Activated naive CD4-positive, alpha-beta T cell treated with anti-CD3 and anti-CD28 coated beads, Interleukin-2, amount 50 U/mL, for 72 hours (primary cell): ENCODE measurements at places on chromosomes 11 and 22.

DNA sequence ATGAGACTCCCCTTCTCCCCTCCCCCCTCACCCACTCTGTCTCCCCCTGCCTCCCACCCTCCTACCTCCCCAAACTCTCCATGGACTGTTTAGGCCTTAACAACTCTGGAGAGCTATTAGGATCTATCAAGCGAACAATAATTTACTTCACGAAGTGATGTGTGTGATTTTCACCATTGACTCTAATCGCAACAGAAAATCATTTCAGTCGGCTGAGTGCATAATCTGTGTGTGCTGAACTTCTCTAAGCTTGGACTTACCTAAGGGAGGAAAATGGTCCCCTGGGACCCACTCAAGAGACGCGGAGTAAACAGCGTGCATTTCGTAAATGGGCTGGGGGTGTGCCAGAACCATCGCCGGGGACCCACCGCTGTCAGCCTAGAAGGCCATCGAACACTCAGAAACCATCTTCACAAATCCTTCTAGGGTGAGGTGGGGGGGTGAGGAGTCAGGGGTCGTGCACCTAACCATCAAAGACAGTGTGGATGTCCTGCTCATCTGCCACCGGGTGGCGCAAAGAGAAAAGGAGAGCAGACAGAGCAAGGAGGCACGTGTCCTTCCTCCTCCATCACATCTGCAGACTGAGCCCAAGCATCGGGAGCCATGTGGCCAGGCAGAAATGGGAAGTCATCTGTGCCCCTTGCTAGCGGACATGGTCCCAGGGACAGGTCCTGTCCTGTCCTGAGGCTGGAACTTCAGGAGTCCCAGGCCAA is 62.1 kb upstream of the NUP50 start:
- DNase-seq, result peak; percentile 22

DNA sequence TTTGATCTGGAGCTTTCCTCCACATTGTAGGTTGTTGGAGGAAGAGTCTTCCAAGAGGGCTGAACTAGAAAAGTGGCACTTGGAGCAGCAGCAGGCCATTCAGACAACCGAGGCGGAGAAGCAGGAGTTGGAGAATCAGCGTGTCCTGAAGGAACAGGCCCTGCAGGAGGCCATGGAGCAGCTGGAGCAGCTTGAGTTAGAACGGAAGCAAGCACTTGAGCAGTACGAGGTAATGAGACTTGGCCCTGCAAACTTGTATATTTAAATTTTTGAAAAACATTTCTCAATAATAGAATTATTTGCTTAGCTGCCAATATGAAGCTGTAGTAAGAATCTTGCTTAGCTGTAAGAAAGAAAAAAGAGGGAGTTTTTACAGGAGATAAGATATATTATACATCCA is 84.0 kb downstream of the SWAP70 start:
- DNase-seq, result no peak

GRCh38 chr22:38981005-38981991 is 849 bp upstream of the APOBEC3B start:
- DNase-seq, result no peak

- no peak for DNase-seq
Measured at GRCh38 chr11:8218840-8219239, 44.8 kb downstream of the LMO1 start.

DNA sequence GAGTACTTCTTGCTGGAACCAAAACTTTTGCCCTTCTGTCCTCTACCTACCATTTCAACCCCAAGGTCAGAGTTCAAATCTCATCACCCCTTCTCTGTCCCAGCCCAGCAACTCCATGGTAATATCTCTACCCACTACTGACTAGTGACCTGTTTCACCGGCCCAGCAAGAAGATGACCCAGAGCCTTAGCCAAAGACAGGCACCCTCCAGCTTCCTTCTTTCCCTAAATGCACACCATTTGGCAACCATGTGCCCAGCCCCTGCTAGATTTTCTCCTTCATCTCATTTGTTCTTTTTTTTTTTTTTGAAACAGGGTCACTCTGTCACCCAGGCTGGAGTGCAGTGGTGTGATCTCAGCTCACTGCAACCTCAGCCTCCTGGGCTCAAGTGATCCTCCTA is 14.9 kb downstream of the ARAP1 start:
- no peak for DNase-seq

DNA sequence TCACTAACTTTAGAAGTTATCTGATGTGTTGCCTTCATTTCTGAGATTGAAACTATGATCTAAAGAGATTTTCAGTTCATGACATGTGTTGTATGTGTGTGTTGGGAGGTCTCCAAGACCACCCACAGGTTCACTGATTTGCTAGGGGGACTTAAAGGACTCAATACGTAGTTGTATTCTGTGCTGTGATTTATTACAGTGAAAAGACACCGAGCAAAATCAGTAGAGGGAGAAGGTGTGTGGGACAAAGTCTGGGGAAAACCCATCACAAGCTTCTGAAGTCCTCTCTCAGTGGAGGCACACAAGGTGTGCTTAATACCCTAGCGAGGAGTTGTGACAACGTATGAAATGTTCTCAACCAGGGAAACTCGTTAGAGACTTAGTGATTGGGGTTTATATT is 35.6 kb downstream of the RNF169 start:
- no peak for DNase-seq

DNA sequence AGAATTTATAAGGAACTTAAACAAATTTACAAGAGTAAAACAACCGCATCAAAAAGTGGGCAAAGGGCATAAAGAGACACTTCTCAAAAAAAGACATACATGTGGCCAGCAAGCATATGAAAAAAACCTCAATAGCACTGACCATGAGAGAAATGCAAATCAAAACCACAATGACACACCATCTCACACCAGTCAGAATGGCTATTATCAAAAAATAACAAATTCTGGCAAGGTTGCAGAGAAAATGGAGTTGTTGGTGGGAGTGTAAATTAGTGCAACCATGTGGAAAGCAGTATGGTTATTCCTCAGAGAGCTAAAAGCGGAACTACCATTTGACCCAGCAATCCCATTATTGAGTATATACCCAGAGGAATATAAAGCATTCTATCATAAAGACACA is 866.8 kb upstream of the TENM4 start:
- no peak for DNase-seq

DNA sequence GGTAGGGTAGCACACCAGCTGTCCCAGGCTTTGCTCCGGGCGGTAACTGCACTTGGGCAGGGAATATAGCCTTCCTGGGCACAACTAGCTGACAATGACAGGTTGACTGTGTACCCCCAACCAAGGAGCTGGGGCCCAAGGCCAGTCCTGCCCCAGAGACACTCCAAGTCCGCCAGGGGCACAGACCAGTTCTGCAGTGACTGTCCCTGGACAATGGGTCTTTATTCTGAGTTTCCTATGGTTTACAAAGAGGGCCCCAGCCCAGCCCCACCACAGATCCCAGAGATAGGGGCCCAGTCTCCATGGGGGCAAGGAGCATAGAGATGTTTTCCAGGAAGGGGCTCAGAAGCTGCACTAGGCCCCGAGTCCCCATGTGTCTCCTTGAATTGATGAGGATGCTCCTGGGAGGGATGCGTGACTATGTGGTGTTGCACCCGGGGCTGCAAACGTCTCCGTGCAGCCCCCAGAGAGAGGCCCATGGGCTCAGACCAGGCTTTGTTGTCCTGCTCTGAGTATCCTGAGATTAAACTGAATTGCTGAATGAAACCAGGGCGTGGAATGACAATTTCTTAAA is 48.4 kb downstream of the CD6 start:
- peak; percentile 56 for DNase-seq

DNA sequence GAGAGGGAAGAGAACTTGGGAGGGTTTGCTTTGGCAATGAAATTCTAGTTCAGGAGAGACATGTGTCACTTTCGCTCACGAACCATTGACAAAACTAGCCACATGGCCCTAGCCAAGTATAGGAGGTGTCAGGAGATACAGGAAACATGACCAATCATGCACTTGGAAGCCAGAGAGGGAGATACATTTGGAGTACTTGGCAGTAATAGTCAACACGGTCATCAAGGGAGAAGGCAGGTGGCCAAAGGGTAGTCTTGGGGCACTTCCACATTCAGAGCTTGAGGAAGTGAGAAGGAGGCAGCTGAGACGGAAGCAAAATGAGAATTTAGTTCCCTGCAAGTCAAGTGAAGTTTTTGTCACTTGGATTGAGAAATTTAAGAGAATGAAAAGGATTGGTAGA is 26.4 kb upstream of the KIRREL3 start:
- no peak for DNase-seq

DNA sequence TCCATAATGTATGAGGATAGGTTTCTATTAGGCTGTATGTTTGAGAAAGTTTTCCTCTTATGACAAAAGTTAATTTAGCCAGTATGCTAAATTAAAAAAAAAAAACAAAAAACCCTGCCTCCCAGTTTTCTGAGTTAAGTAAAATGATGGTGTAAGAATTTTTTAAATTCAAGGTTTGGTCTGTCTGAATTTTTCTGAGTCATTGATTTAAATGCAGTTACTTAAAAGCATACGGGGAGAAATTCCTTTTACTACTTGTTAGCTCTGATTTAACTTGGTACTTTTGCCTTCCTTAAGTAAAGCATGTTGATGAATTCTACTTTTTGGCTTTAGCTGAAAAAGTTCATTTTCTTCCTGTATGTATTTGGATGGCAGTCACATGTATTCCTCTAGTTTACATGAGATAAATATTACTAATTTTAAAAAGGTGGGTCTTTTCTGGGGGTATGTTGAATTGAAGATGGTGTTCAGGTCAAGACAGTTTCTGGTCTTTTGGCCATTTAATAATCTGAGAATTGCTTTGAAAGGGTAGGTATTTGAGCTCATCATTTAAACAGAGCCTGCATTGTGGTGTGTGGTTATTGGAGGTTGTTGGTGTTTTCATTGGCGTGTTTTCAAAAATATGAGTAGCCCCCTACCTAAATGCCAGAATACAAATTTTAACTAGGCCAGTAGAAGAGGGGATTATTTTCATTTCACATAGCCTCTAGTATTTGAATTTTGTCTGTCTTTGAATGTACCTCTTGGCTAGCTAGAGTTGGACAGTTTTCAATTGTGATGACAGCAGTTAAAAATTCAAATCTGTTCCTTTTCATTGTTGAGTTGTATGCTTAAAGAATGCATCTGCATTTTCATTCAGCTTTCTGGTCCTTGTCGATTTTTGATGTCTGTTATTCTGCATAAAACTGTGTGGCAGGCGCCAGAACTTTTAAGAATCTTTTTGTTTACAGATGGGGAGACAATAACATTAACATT is 64.7 kb downstream of the MTMR3 start:
- DNase-seq, result no peak

DNA sequence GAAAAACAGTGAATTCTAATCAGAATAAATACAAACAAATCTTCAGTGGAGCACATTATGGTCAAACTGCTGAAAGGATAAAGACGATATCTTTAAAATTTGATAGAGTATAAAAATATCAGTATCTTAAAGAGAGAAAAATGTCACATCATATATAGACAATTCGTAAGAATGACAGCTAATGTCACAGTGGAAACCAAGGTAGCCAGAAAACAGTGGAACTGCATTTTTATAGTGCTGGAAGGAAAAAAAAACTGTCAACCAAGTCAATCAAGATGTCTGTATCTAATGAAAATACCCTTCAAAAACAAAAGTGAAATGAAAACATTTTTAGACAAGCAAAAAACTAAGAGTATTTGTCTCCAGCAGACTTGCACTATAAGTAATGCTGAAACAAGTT is 73.4 kb upstream of the HMGXB4 start:
- no peak for DNase-seq

- DNase-seq, result no peak
Measured at GRCh38 chr22:46473021-46473779, 64.2 kb downstream of the CELSR1 start.

- no peak for DNase-seq
Measured at GRCh38 chr11:64173616-64174355, 7.9 kb upstream of the MACROD1 start.

- no peak for DNase-seq
Measured at GRCh38 chr22:50025993-50026392, 13.4 kb upstream of the IL17REL start.

DNA sequence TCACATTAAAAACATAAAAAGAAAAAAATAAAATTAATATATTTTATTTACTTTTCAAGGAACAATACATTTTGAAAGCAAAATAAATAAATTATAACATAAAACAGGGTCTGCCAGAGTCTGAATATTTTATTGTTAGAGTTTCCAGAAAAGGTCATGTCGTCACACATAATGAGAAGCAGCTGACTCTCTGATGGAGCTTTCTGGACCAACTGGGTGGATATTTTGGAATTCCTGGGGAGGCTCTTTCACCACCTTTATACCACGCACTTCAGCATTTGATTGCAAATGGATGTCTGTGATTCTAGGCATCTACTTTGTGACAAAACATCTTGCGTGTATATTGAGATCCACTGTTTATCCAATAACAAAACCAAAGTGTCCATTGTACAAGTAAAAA is 455.0 kb upstream of the CCDC179 start:
- DNase-seq, result no peak
